Activated naive CD8-positive, alpha-beta T cell treated with anti-CD3 and anti-CD28 coated beads for 36 hours (primary cell): ENCODE measurements at places on chromosomes 7 and 10. TPM values are rescaled to one million over a fixed set of nuclear protein-coding genes. Genes with fewer than 3 reads are reported as not detected.

- H3K36me3 ChIP-seq = no peaks in the 10 kb centered on the region
- DNase-seq = no peak
- H3K4me3 ChIP-seq = no peak overlapping the region
These were observed 127.9 kb upstream of the PLXDC2 start for GRCh38 chr10:19688344-19688743.

DNA sequence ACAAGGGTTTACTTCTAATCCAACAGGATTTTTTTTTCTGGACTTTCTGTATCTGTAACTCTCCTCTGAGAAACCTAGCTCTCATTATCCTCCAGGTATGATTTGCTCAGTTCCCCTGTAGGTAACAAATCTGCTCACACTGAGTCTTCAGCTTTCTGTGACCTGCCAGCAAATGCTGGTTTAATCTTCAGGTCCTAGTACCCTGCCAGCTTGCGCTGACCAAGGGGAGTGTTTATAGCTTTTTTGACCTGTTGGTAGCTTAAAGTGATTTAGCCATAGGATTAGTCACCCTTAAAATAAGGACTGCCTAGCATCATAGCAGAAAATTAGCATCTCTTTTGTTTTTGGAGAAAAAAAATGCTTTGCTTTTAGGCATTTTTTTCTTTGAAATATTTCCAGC lies 22.4 kb downstream of the SND1 start:
- no peak overlapping the region for H3K4me3 ChIP-seq
- DNase-seq = no peak
- no peak overlapping the region for H3K27ac ChIP-seq
- H3K4me1 ChIP-seq = peaks cover 23% of the 10 kb centered on the region

DNA sequence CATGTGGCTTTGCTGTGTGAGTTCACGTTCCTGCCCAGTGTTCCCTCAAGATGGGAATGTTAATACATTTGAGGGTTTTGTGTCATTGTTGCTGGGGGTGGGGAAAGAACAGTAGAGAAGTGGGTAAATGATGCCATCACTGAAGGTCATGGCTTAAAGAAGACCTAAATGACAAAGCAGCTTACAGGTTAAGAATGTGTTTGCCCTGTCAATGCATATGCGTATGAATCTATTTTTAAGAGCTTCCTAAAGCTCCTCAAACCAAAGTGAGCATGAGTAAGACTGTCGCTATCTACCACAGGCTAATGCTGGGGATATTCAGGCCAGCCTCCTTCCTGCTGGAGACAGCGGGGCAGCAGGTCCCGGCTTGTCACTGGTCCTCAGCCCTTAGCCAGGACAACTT lies 162.9 kb downstream of the CREB5 start:
- no peak overlapping the region for H3K4me3 ChIP-seq
- H3K36me3 ChIP-seq = no peaks in the 10 kb centered on the region
- H3K27ac ChIP-seq = no peak overlapping the region

DNA sequence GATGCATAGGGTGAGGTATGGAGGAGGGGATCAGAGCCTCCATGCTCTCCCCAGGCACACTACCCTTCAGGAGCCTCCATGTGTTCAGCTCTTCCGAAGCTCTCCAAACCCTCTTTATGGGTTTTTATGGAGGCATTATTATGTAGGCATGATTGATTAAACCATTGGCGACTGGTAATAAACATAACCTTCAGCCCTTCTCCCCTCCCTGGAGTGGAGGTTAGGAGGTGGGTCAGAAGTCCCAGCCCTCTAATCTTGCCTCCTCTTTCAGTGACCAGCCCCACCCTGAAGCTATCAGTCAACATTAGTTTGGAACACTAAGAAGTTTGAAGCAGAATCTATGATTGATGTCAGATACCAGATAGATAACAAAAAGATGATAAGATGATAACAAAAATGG lies 23.3 kb downstream of the CAPZA2 start:
- H3K27ac ChIP-seq = no peak overlapping the region
- no peak overlapping the region for H3K4me3 ChIP-seq
- no peak for DNase-seq
- peaks cover 24% of the 10 kb centered on the region for H3K4me1 ChIP-seq
- no peaks in the 10 kb centered on the region for H3K27me3 ChIP-seq
- peaks cover 50% of the 10 kb centered on the region for H3K36me3 ChIP-seq

DNA sequence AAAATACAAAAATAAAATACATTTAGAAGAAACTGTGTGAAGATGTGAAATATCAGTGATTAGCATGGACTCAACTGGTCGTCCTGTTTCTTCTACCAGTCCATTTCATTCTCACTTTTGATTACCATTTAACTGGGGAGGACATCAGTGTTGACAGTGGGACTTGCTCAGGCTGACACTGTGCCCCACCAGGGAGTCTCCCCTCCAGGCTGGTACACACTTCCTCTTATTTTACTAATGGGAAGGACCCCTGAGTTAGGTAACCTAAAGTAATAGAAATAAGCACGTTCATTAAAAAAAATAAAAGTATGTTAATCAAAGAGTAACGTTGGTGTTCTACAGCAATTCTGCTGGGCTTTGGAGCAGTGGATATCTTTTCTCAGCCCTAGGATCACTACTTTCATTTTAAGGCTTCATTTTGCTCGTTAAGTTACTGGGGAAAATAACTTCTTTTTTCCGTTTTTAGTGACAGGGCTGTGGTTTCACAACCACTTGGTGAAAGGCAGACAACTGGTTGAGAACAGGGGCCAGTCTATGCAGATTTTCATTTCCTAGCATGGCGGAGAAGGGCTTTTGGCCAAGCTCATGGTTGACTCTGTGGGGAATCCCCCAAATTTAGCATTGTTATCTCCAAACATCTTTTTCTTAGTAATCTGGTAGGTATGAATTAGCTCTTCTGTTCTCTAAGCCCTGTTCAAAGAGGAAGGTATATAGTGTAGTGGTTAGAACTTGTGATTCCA lies 2.1 kb downstream of the SNX10 start:
- peak overlapping the region; percentile 95 for H3K4me3 ChIP-seq
- DNase-seq = peak; percentile 69
- H3K27me3 ChIP-seq = no peaks in the 10 kb centered on the region
- H3K27ac ChIP-seq = peak overlapping the region; percentile 93

DNA sequence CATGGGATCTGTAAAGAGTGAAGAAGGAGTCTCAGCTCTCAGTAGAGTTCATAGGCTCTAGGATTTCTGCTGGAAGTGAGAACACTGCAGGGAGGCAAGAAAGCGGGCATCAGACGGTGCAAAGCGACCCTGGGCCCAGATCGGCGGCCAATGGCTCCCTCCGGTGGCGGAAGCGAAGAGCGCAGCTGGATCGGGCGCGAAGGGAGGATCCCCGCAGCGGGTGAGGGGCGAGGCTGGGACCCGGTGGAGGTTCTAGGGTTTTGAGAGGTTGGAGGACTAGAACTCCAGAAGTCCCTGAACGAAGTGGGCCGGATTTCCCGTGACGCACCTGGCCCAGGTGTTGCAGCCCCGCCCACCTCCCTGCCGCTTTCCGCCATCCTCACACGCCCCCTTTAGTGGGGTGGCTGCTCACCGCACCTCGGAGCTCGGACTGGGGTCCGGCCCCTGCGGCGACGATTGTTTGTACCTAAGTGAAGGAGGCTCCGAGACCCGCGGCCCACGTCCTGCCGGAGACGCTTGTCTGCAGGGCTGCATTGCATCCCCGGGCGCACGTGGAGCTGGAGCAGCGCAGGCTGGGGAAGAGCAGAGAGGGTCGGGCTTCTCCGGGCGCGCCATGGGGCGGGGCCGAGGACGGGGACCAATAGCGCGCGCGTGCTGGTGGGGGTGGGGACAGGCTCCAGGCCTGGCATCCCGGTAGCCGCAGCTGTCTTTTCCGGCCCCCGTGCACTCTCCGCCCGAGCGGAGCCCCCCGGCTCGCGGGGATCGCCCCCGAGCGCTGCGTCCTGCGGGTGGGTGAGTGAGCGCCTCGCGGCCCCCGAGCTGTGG lies at the start of gene SLC12A9:
TSS of gene SLC12A9 (plus strand) at position 666 of the 825 bp plus-strand sequence. CDS start 1,485 bp downstream, outside the sequence.
- H3K27ac ChIP-seq = peak within 1 kb of the TSS; percentile 90
- peak; percentile 92 for DNase-seq
- H3K4me1 ChIP-seq = peaks cover 12% of the 10 kb centered on the region
- H3K27me3 ChIP-seq = no peaks in the 10 kb centered on the region
- H3K36me3 ChIP-seq = no peaks in the 10 kb centered on the region

DNA sequence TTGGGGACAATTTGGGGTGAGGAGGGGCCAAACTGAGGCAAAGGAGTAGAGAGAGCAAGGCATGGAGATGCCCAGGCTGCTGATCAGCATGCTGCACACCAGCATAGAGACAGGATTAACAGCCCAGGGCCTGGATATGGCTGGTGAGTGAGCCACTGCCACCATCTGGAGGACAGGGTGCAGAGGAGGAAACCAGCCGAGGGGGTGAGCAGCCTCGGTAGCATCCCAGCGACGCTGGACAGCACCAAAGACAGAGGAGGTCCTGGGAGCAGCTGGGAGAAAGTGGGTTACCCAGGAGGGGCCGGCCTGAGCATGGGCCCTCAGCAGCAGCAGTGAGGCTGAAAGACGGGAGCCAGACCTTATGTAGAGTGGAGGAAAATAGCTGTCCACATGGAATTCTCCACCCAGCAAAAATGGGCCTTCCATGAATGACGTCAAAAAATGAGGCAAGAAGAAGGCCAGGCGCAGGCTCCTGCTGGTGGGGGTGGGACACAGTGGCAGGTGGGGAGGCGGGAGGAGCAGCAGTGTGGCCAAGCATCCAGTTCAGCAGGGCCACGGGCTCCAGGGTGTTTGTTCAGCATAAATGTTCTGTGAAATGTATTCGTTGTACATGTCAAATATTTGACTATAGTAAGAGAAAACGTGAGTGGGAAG lies 16.7 kb downstream of the RET start:
- no peak for DNase-seq
- H3K4me3 ChIP-seq = no peak overlapping the region
- H3K27ac ChIP-seq = no peak overlapping the region
- no peaks in the 10 kb centered on the region for H3K36me3 ChIP-seq

- H3K4me1 ChIP-seq = peaks cover 19% of the 10 kb centered on the region
- no peak overlapping the region for H3K27ac ChIP-seq
- peaks cover 26% of the 10 kb centered on the region for H3K27me3 ChIP-seq
- no peak overlapping the region for H3K4me3 ChIP-seq
- DNase-seq = no peak
- peaks cover 7% of the 10 kb centered on the region for H3K36me3 ChIP-seq
These were observed 26.8 kb upstream of the EGR2 start for GRCh38 chr10:62842983-62843382.

DNA sequence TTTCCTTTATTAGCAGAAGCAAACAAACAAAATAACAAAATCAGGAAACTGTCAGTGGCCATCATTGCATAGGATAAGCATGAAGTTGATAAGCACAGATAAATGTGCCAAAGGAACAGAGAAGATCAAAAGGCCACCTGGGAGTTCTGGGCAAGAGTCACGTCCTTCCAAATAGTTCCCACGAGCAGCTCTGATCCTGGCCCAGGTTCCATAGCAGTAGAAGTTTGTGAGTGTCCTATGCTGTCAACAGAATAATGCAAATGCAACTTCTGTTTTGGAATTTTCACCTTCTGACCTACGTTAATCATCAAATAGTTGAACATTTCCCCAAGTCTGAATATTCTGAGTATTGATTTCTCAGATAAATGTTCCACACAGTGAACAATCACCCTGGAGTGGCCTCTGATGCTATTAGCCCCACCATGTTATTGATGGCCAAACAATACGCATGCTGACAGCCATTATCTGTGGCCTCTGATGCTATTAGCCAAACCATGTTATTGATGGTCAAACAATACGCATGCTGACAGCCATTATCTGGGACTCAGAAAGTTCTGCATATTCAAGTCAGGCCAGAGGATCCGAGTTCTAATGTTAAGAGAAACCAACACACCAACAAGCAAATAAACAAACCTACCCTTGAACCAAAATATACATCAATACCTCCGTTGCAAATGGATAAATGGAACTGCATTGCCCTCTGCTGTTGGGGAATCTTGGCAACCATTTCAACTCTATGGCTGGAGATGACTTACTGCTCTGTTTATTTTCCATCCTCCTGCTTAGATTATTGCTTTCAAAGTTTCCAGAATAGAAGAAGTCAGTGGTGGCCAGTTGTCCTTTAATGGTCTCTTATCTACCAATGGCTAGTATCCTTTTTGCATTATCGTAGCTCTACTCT lies 63.3 kb downstream of the MRC1 start:
- no peaks in the 10 kb centered on the region for H3K4me1 ChIP-seq
- H3K27me3 ChIP-seq = peaks cover 8% of the 10 kb centered on the region
- DNase-seq = no peak
- no peak overlapping the region for H3K27ac ChIP-seq
- H3K4me3 ChIP-seq = no peak overlapping the region

GRCh38 chr7:139687211-139687954 lies 90.4 kb downstream of the HIPK2 start:
- no peak overlapping the region for H3K4me3 ChIP-seq
- peaks cover 41% of the 10 kb centered on the region for H3K36me3 ChIP-seq
- peaks cover 24% of the 10 kb centered on the region for H3K4me1 ChIP-seq
- no peaks in the 10 kb centered on the region for H3K27me3 ChIP-seq
- H3K27ac ChIP-seq = no peak overlapping the region

GRCh38 chr10:15588151-15588550 lies 131.6 kb downstream of the ITGA8 start:
- no peaks in the 10 kb centered on the region for H3K4me1 ChIP-seq
- DNase-seq = no peak
- H3K4me3 ChIP-seq = no peak overlapping the region
- H3K27ac ChIP-seq = no peak overlapping the region

GRCh38 chr10:63388421-63389031 lies 77.3 kb downstream of the JMJD1C start:
- H3K4me3 ChIP-seq = peak overlapping the region; percentile 42
- H3K27ac ChIP-seq = peak overlapping the region; percentile 6
- no peaks in the 10 kb centered on the region for H3K27me3 ChIP-seq
- H3K36me3 ChIP-seq = peaks cover 41% of the 10 kb centered on the region

DNA sequence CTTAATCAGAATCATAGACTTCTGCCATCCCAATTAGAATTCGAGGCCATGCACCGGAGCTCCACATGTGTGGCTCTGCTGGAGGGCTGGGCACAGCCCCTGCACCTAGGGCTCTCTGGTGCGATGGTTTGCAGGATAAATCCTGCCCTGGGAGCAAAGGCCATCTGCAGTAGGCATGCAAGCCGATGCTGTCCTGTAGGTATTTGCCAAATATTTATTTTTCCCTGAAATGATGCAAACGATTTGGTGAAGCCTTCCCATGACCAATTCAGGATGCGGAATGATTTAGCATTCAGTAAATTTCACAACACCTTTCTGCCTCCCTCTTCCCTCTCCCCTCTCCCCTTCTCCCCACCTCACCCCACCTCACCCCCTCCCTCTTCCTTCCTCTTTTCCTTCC lies 170.6 kb downstream of the EBF3 start:
- H3K4me3 ChIP-seq = no peak overlapping the region
- no peak for DNase-seq
- no peaks in the 10 kb centered on the region for H3K4me1 ChIP-seq
- peaks cover 1% of the 10 kb centered on the region for H3K36me3 ChIP-seq
- H3K27me3 ChIP-seq = peaks cover 2% of the 10 kb centered on the region
- no peak overlapping the region for H3K27ac ChIP-seq

GRCh38 chr7:134890246-134891240 lies 95.8 kb upstream of the AGBL3 start:
- H3K27me3 ChIP-seq = peaks cover 13% of the 10 kb centered on the region
- no peak overlapping the region for H3K27ac ChIP-seq
- peaks cover 24% of the 10 kb centered on the region for H3K4me1 ChIP-seq
- no peak for DNase-seq

The PNLIPRP2 gene
- not detected for total RNA-seq

The OR2A12 gene
- not detected for total RNA-seq

The NSUN6 gene
- total RNA-seq = 13.0 TPM
